Stimulated activated CD8-positive, alpha-beta memory T cell treated with anti-CD3 and anti-CD28 coated beads, Interleukin-2, amount 100 ng/mL, for 1 hour (primary cell): ENCODE measurements at places on chromosomes 13 and 19.
A peak's percentile ranks its signal among the peaks of the same experiment; 100 is the strongest.

- no peak for DNase-seq
These were observed 38.0 kb downstream of the NFIX start for GRCh38 chr19:13033244-13033643.

- DNase-seq, result no peak
These were observed 52.7 kb downstream of the TRPM4 start for GRCh38 chr19:49210108-49210900.

GRCh38 chr13:79724348-79725103 is 243.6 kb downstream of the NDFIP2 start:
- DNase-seq, result no peak

GRCh38 chr13:46520166-46520565 is 32.8 kb upstream of the LRCH1 start:
- DNase-seq, result no peak

DNA sequence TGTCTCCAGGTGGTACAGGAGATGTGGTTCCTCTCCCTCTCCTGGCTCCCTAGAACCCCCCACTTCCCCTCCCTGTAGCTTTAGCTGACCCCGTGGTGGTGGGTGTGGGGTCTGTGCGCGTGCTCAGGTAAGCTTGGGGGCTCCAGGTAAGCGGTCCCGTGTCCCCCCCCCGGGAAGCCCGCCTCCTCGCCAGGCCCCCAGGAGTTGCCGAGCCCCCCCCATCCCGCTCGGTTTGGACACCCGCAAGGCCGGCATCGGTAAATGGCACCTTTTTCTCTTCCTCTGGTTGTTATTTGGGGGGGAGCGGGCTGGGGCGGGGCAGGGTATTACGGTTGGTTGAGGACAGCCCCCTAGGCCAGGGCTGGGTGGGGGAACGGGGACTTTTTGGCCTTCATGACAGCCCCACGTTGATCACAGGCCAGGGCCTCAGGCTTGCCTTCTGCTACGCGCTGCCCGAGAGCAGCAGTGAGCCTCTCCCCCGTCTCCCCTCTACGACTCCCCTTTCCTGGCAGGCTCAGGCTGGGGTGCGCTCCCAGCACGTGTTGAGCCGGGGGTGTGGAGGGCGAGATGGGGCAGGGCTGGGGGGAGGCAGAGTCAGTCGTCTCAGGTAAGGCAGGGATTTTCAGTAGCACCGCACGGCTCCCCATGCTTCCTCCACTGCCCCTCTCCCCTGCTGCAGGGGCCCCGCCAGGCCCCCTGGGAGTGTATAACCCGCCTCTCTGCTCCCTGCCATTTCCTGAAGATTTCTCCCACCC is 10.7 kb upstream of the LIN7B start:
- DNase-seq, result no peak

- no peak for DNase-seq
These were observed 120.3 kb upstream of the ZNF91 start for GRCh38 chr19:23515551-23515950.

GRCh38 chr19:50205681-50206138 is 2.3 kb downstream of the MYH14 start:
- DNase-seq, result no peak

GRCh38 chr19:32168111-32168510 is 177.3 kb upstream of the ZNF507 start:
- DNase-seq, result no peak

DNA sequence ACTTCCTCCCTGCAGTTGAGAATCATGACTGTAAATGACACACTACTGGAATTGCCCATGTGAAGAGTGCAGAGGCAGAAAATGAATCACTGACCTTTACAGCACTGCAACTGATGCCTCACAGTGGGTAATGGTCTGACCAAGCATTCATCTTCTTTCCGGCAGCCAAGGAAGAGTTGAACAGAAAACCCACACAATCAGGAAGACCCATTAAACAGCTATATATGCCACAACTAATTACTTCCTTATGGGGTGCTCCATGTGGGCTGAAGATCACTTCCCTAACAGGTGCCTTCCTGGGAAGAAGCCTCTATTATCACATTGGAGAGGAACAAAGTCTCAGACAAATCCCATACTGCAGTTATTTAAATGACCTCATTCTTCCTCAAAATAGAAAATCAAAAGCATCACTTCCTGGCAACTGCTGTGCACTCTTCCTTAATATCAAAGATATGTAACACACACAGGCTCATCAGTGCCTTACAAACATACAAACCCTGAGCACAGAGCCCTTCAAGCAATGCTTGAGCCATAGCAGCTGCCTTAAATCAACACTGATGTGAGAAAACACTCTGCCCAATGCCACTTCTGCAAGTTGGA is 45.8 kb downstream of the RUBCNL start:
- no peak for DNase-seq

- no peak for DNase-seq
These were observed 174.3 kb downstream of the PTPRS start for GRCh38 chr19:5166262-5166661.

DNA sequence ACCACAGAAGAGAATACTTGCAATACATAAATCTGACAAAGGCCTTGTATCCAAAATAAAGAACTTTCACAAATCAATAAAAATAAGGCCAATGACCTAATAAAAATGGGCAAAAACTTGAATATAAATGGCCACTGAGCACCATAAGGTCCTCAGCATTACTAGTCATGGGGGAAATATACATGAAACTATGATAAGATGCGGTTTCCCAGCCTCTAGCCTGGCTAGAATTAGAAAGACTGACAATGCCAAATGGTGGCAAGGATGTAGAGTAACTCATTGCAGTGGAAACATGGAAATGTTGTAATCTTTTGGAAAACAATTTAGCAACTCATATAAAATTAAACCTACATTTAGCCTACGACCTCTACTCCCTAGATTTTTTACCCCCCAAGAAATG is 227.1 kb downstream of the GGACT start:
- DNase-seq, result no peak

DNA sequence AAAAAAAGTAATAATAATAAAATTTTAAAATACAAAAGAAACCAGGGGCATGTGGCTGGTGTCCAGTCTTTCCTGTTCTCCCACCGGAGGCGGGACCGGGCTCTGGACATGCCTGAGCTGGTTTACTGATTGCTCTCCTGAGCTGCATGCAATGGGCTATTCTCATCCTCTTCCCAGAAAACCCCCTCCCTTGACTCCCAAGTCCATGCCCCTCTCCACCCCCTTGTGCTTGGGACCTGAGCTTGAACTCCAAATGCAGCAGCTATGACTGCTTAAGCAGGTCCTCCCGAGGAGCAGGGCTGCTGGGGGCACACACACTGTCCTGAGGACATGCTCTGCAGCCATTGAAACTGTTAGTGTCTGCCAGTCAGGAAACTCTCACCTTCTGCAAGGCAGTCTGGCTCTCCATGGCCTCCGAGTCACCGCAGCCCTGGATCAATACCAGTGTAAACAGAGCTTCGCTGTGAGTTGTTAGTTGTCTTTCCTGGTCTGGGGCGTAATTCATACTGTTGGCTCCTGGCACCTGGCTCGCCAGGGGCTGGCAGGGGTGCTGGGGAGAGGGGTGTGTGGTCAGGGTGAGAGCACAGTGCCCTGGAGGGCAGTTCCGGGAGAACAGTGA is 41.6 kb upstream of the CHST8 start:
- no peak for DNase-seq

- peak; percentile 55 for DNase-seq
These were observed 2.3 kb upstream of the MZF1 start for GRCh38 chr19:58575183-58576041.

DNA sequence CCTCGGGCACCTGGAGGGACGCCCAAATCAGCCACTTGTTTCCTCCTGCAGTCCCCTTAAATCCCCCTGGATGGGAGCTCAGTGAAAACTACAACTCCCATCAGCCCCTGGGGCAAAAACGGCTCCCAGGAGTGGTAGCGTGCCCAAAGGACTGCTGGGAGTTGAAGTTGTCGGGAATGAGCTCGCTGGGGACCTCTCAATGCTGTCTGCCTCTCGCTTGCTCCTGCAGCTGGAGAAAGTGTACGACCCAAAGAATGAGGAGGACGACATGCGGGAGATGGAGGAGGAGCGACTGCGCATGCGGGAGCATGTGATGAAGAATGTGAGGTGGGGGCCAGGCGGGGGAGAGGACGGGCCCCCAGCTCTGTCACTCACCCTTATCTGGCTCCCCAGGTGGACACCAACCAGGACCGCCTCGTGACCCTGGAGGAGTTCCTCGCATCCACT is 14.7 kb upstream of the DHDH start:
- no peak for DNase-seq

DNA sequence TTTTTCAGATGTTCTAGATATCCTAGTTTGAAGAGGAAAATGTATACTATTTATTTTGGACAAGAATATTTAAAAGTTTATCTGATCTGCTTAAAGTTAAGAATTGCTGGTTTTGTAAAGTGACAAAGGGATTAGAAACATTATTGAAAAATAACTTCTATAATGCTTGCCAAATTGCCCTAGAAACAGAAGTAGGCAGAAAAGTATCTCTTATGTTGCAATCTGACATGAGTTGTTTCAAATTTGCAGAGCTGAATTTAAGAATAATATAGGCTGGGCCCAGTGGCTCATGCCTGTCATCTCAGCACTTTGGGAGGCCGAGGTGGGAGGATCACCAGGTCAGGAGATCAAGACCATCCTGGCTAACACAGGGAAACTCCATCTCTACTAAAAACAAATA is 777.1 kb downstream of the LIG4 start:
- no peak for DNase-seq

DNA sequence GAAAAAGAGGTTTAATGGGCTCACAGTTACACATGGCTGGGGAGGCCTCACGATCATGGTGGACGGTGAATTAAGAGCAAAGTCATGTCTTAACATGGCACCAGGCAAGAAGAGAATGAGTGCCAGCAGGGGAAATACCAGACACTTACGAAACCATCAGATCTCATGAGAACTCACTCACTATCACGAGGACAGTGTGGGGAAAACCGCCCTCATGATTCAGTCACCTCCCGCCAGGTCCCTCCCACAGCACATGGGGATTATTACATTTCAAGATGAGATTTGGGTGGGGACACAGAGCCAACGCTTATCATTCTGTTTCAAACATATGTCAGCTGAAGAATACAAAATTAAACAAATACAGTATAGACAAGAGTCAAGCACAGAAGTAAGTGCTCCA is 165.1 kb downstream of the PCCA start:
- no peak for DNase-seq

- DNase-seq, result no peak
These were observed 46.1 kb upstream of the RAP2A start for GRCh38 chr13:97387890-97388289.

DNA sequence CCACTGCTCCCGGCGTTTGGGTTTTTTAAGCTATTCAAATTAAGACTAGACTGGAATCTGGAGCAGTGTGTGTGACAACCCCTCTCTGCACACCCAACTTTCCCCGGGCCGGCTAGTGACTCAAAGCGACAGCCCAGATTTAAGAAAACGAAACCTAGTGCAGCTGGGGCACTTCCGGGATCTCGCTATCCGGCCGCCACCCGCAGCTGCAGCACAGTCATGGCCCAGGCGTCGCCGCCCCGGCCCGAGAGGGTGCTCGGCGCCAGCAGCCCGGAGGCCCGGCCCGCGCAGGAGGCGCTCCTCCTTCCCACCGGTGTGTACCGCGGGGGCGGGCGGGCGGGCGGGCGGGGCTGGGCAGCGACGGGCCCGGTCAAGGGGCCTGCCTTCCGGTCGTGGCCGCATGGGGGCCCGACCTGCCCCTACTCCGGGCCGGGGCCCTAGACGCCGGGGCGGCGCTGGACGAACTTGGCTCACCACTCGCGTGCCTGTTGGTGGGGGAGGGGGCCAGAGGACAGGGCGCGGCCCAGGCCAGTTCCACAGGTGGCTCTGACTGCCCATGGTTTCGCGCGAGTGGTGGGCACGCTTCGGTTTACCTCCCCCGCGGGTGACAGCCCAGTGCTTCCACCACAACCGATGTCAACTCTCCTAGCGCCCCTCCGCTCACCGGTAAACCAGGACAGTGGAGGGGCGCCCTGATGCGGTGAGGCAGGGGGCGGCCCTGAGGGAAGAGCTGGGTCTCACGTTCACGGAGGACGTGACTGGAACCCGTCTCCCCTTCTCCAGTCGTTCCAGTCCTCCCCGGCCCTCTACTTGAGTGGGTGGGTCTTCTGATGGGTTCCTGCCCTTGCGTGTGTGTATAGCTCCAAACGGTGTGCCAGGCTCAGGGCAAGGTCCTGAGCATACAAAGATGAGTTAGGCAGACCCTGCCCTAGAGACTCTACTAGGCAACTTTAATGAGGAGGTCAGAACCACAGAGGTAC is at the start of gene PHF11:
Gene PHF11, plus strand, starts transcription at position 171 of the 980 bp plus-strand sequence. Its CDS starts 49 bp downstream, at position 220.
- peak; percentile 79 for DNase-seq

GRCh38 chr19:46913852-46914430 is 53.1 kb downstream of the ARHGAP35 start:
- no peak for DNase-seq

DNA sequence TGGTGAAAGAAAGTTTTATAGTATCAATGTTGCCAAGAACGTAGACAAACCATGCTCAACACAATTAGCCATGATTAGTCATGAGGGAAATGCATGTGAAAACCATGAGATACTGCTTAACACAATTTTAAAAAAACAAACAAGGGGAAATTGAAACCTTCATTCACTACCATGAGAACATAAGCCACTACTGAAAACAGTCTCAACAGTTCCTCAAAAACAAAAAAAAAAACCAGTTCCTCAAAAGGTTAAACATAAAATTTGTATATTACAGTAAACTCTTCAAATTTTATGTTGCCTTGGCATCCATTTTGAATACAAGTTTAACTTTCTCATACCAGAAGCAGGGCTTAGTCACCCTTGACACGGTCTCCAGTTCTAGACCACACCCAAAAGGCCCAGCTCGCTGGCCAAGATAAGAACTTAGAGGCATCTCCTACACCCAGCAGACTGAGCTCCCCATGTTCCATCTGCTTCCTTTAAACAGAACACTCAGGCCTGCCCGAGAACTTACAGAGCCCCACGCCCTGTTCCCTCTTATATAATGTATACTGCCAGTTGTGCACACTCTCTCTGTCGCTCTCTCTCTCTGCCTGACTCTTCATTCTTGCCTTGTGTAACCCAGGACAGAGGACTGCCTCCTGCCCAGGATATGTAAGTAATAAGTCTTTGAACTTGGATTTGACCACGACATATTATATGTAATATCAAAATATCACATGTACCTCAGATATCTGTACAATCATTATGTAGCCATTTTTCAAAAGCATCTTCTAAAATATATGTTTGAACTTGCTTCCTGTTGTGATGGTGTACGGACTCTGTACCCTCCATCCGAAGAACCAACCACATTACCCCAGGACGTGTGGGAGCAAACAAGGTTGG is 67.4 kb downstream of the STK24 start:
- no peak for DNase-seq
